ENCODE measurements at places on chromosomes 16 and 17. TPM values are rescaled to one million over a fixed set of nuclear protein-coding genes. Genes with fewer than 3 reads are reported as not detected.
A peak's percentile ranks its signal among the peaks of the same experiment; 100 is the strongest.

DNA sequence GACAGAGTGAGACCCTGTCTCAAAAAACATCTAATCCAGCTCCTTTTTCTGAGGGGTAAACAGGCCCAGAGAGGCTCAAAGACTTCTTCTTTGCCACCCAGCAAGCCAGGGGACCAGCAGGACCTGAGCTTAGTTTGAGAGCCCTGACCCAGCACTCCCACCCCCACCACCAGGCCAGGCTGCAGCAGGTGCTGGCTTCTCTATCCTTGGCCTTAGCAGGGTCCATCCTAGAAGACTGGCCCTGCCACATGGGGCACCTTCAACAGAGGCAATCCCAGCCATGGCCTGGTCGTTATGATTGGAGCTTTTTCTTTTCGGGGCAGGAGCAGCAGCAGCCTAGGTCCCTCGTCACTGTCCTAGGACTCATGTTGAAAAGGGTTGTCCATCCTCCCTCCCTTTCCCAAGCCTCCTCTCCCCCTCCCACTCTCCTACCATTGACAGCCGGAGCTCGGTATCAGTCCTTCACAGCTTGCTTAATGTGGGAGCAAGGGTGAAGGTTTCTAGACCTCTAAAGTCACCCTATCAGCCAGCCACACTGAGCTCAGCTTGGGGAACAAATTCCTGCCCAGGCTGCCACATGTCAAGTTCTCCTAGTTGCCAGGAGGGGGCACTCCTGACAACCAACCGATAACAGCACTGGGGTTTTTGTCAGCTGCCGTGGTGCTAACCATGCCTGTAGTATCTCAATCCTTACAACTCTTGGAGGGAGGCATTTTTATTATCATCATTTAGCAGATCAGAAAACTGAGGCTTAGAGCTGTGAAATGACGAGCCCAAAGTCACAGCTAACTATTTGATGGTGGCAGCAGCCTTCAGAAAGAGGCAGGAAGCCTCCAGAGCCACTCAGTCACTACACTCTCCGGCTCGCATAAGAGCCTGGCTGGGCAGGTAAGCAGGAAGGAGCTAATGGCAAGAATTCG, 11.2 kb downstream of the MRPL27 start:
- H3K36me3 ChIP-seq: no peaks in the 10 kb centered on the region
- H3K4me1 ChIP-seq: peaks cover 6% of the 10 kb centered on the region
- no peak overlapping the region for H3K4me3 ChIP-seq
- DNase-seq: no peak
- H3K27ac ChIP-seq: no peak overlapping the region
- no peaks in the 10 kb centered on the region for H3K27me3 ChIP-seq

- H3K27me3 ChIP-seq: no peaks in the 10 kb centered on the region
- no peaks in the 10 kb centered on the region for H3K36me3 ChIP-seq
- no peak overlapping the region for H3K27ac ChIP-seq
- H3K4me1 ChIP-seq: no peaks in the 10 kb centered on the region
- DNase-seq: no peak
These were observed 185.1 kb downstream of the CDK5R1 start for GRCh38 chr17:32671896-32672295.

DNA sequence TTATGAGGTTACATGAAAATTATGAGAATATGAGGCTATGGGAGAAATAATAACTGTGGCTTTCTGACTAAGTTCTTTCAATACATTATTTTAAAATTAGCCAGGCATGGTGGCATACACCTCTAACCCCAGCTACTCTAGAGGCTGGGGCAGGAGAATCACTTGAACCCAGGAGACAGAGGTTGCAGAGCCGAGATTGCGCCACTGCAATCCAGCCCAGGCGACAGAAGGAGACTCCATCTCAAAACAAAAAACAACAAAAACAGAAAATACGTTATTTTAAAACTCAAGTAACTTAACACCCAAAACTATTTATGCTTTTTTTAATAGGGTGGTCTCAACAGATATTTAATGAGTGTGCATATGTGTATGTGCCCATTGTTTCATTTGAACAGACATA, 2.4 kb upstream of the RFFL start:
- H3K36me3 ChIP-seq: peaks cover 30% of the 10 kb centered on the region
- H3K4me3 ChIP-seq: peak overlapping the region; percentile 80
- peak overlapping the region; percentile 90 for H3K27ac ChIP-seq
- H3K4me1 ChIP-seq: peaks cover 66% of the 10 kb centered on the region

DNA sequence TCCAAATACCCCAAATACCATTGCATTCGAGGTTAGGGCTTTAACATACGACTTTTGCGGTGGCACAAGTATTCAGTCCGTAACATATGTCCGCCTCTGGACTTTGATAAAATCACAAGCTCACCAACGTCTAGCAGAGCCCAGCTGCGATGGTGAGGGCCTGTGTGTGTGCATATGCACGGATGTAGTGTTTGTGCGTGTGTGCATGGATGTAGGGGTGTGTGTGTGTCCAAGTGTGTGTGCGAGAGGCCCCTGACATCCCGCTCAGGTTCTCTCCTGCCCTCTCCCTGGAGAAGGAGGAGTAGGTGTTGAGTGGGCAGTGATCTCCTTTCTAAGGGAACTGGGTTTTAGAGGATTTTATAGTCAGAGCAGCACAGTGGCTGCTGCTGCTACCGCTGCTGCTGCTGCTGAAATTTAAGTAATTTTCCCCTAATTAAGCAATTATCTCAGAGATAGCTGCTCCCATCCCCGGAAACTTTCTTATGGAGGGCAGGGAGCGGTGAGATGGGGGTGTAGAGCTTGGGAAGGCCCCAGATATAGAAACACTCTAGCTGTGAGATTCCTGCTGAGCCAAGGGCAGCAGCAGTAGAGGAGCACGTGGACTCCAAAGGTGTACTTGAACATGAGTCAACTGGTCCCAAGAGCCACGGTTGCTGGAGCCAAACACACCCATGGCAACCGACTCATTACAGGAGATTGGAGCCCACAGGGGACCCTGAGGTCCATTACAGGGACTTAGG, 121.7 kb upstream of the SDK2 start:
- no peaks in the 10 kb centered on the region for H3K36me3 ChIP-seq
- no peak overlapping the region for H3K4me3 ChIP-seq
- no peaks in the 10 kb centered on the region for H3K27me3 ChIP-seq
- no peak for DNase-seq
- H3K4me1 ChIP-seq: peaks cover 12% of the 10 kb centered on the region

GRCh38 chr17:68941761-68942160, 13.4 kb downstream of the ABCA8 start:
- H3K4me3 ChIP-seq: no peak overlapping the region
- no peak for DNase-seq
- H3K36me3 ChIP-seq: no peaks in the 10 kb centered on the region
- H3K4me1 ChIP-seq: no peaks in the 10 kb centered on the region
- H3K27me3 ChIP-seq: peaks cover 24% of the 10 kb centered on the region
- no peak overlapping the region for H3K27ac ChIP-seq

- H3K4me1 ChIP-seq: peaks cover 29% of the 10 kb centered on the region
- DNase-seq: no peak
- peaks cover 23% of the 10 kb centered on the region for H3K27me3 ChIP-seq
- H3K36me3 ChIP-seq: no peaks in the 10 kb centered on the region
- H3K4me3 ChIP-seq: no peak overlapping the region
These were observed 487.0 kb downstream of the CDH13 start for GRCh38 chr16:83113811-83114210.

DNA sequence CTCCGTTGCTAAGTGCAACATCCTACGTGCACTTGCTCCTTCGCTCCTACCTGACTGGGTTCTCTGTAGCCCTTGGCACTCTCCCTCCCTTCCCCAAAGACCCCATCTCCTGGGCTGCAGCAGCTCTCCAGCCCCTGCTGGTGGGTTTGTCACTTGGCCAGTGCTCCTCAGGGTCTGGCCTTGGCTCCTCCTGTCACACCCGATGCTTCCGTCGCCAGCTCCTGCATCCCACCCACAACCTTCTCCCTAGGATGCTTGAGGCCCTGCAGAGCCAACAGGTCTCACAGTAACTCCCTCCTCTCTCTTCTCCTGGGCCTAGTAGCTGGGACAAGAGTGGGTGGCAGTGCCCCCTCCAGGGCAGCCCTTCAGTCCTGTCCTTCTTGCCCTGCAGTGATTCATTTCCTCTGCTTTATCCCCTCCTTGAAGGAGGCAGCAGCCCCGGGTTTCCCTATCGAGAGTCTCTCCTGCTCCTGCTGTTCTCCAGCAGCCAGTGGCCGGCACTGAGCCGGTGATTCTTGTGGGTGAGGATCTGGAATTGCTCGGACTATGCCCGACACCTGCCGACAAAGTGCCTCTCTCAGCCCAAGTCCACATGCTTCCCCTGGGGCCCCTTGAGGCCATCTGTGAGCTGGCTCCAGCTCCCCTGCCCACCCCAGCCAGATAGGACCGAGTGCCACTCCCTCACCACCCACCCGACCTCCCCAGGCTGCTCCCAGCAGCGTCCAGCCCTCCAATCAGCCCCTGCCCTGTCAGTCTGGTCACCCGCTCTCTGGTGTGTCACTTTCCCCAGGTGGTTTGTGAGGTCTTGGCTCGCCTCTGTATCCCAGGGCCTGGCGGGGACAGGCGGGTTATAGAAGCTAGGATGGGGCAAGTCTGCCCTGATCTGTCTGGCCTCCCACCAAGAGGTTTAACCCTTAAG, 3.8 kb downstream of the LITAFD start:
- peaks cover 19% of the 10 kb centered on the region for H3K4me1 ChIP-seq
- H3K4me3 ChIP-seq: no peak overlapping the region
- no peaks in the 10 kb centered on the region for H3K27me3 ChIP-seq

DNA sequence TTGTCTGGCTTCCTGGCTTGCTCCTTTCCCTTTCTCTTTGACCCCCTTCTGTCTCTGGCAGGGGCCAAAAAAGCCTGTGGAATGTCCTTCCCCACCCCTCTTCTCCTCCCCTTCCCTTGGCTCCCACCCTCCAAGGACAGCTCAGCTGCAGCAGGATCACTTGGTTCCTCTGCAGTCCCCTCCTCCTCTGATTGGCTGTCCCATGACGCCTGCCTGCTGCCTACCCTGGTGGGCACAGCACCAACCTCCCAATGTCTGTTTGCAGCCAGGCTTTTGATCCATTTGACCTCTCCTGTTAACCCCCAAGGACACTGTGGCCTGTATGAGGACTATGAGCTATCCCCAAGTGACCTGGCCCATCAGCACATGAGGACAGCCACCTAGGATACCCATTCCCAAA, 14.8 kb upstream of the MTMR4 start:
- peaks cover 15% of the 10 kb centered on the region for H3K4me1 ChIP-seq
- H3K27ac ChIP-seq: peak overlapping the region; percentile 4
- no peak overlapping the region for H3K4me3 ChIP-seq
- DNase-seq: no peak

DNA sequence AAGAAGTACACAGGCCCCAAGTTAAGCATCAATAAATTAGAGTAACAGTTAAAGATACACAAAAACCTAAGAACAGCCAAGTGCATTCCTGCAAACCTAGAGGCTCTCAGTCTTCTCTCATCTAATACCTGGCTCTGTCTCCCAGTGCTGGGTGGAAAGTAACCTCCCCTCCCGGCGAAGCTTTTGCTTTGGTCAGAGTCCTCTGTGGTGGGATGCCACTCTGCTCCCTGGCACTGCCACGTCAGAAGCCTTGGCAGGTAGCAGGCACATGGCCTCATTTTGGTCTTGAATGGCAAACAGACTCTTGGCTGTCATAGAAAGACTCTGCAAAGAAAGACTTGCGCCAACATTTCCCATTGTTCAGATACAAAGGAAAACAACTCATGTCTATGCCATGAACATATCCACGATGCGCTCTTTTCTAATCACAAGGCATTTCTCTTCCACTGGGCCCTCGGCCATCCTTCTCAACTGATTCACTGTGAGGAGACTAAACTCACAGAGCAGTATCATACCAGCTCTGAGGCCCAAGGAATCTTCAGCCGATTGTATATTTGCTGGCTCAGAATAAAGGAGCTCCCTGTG, 21.2 kb downstream of the MTHFSD start:
- H3K27ac ChIP-seq: no peak overlapping the region
- no peaks in the 10 kb centered on the region for H3K27me3 ChIP-seq
- DNase-seq: no peak

DNA sequence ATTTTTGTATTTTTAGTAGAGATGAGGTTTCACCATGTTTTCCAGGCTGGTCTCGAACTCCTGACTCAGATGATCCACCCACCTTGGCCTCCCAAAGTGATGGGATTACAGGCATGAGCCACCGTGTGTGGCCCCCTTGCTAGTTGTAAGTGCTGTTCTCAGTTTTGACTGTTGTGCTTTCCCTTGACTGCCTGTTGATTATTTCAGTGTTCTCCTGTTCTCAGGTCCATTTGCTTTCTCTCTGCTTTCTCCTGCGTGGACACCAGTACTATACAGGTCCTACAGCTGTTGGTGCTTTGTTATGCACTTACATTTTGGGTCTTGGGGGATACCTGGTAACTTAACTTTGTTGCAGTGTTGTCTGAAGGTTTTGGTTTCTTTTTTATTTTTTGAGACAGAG, 8.2 kb downstream of the CASC3 start:
- H3K4me3 ChIP-seq: no peak overlapping the region
- no peaks in the 10 kb centered on the region for H3K27me3 ChIP-seq
- H3K36me3 ChIP-seq: peaks cover 32% of the 10 kb centered on the region
- H3K27ac ChIP-seq: peak overlapping the region; percentile 56
- no peak for DNase-seq

- H3K4me3 ChIP-seq: peak overlapping the region; percentile 91
- H3K4me1 ChIP-seq: peaks cover 17% of the 10 kb centered on the region
- no peak for DNase-seq
- peak overlapping the region; percentile 91 for H3K27ac ChIP-seq
- H3K27me3 ChIP-seq: peaks cover 5% of the 10 kb centered on the region
- H3K36me3 ChIP-seq: no peaks in the 10 kb centered on the region
These were observed 647 bp downstream of the VAC14 start for GRCh38 chr16:70800311-70800710.

GRCh38 chr16:30394592-30395154, 547 bp upstream of the ZNF48 start:
- peak overlapping the region; percentile 57 for H3K27ac ChIP-seq
- peak overlapping the region; percentile 87 for H3K4me3 ChIP-seq
- no peak for DNase-seq
- no peaks in the 10 kb centered on the region for H3K27me3 ChIP-seq
- peaks cover 29% of the 10 kb centered on the region for H3K4me1 ChIP-seq

GRCh38 chr17:32303781-32304288, 38.1 kb downstream of the C17orf75 start:
- H3K36me3 ChIP-seq: no peaks in the 10 kb centered on the region
- no peaks in the 10 kb centered on the region for H3K4me1 ChIP-seq
- no peak overlapping the region for H3K27ac ChIP-seq
- H3K27me3 ChIP-seq: no peaks in the 10 kb centered on the region
- DNase-seq: no peak
- no peak overlapping the region for H3K4me3 ChIP-seq

- H3K27me3 ChIP-seq: no peaks in the 10 kb centered on the region
- H3K4me1 ChIP-seq: peaks cover 56% of the 10 kb centered on the region
- DNase-seq: no peak
- H3K4me3 ChIP-seq: no peak overlapping the region
- H3K27ac ChIP-seq: no peak overlapping the region
These were observed 11.9 kb downstream of the GSE1 start for GRCh38 chr16:85625053-85625452.

GRCh38 chr17:74276541-74277009, 2.5 kb downstream of the DNAI2 start:
- no peak overlapping the region for H3K4me3 ChIP-seq
- H3K27ac ChIP-seq: no peak overlapping the region
- no peaks in the 10 kb centered on the region for H3K27me3 ChIP-seq
- DNase-seq: no peak
- H3K4me1 ChIP-seq: peaks cover 34% of the 10 kb centered on the region

NETO2 gene
- 18.2 TPM for total RNA-seq

UBB gene
- total RNA-seq: 1,889 TPM

CX3CL1 gene
- total RNA-seq: not detected

CORO7 gene
- 140 TPM for total RNA-seq
